ENCODE measurements at places on chromosomes 6 and 20. TPM values are rescaled to one million over a fixed set of nuclear protein-coding genes. Genes with fewer than 3 reads are reported as not detected.

GRCh38 chr6:125138083-125138482 is 15.5 kb upstream of the TPD52L1 start:
- H3K27ac ChIP-seq = no peak overlapping the region
- no peak for DNase-seq
- no peaks in the 10 kb centered on the region for H3K4me1 ChIP-seq
- no peaks in the 10 kb centered on the region for H3K36me3 ChIP-seq
- H3K4me3 ChIP-seq = no peak overlapping the region

DNA sequence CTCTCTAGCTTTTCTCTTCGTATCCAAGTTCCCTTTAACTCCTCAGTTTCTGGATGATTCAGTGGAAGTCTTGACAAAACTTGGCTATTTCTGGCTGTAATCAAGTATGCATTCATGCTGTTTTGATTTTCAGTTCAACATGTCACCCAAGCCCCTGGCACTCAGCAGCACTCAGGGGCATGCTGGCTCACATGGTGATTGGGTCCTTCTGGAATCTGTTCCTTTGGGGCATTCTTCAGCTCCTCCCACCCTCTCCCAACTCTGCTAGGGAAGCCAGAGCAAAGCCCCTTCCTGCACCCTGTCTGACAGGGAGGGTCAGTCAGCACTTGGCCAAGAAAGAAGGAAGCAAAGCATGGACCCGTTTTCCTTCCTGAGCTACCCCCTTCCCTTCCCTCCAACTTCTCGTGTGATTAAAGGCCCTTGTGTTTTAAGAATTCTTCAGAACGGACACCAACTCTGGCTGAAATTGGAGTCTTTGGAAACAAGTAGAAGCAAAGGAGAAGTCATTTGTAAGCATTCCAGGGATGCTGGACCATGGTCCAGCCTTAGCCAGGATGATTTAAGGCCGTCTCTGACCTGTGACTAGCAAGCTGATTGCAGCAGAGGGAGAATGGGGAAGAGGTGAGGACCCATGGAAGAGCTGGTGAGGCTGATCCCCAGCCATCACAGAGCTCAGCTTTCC is 7.1 kb downstream of the PLEKHG1 start:
- peak; percentile 65 for DNase-seq
- H3K27ac ChIP-seq = no peak overlapping the region

SYNDIG1 gene
- polyA plus RNA-seq = 8.2 TPM

GRCh38 chr6:36916126-36916525 is 30.4 kb downstream of the C6orf89 start:
- no peak overlapping the region for H3K27ac ChIP-seq
- H3K4me3 ChIP-seq = no peak overlapping the region
- H3K27me3 ChIP-seq = no peaks in the 10 kb centered on the region
- peaks cover 51% of the 10 kb centered on the region for H3K36me3 ChIP-seq
- no peak for DNase-seq
- no peaks in the 10 kb centered on the region for H3K4me1 ChIP-seq

ITPR3 gene
- 4.2 TPM for polyA plus RNA-seq

GRCh38 chr6:29597184-29597583 is 12.3 kb downstream of the OR2H2 start:
- no peaks in the 10 kb centered on the region for H3K4me1 ChIP-seq
- DNase-seq = no peak
- no peaks in the 10 kb centered on the region for H3K36me3 ChIP-seq
- H3K27me3 ChIP-seq = no peaks in the 10 kb centered on the region
- H3K4me3 ChIP-seq = no peak overlapping the region
- H3K27ac ChIP-seq = no peak overlapping the region

DNA sequence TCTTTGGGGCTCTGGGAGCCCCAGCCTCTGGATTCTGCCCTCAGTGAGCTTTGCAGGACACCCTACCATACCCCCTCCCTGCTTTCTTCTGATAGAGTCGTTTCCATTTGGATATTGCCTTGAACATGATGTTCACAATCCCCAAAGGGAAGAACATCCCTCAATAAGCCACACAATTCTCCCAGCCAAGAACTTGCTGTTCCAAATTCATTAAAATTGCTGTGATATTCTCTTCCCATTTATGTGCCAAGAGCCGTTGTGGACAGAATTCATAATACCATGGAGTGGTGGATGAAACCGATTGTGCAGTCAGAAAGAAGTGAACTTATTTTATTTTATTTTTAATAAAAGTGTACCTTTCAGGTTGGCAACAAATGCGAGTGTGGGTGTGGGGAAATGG is 95.8 kb downstream of the DHX35 start:
- H3K4me1 ChIP-seq = no peaks in the 10 kb centered on the region
- H3K27ac ChIP-seq = no peak overlapping the region
- H3K36me3 ChIP-seq = no peaks in the 10 kb centered on the region
- no peak overlapping the region for H3K4me3 ChIP-seq
- no peak for DNase-seq

DNA sequence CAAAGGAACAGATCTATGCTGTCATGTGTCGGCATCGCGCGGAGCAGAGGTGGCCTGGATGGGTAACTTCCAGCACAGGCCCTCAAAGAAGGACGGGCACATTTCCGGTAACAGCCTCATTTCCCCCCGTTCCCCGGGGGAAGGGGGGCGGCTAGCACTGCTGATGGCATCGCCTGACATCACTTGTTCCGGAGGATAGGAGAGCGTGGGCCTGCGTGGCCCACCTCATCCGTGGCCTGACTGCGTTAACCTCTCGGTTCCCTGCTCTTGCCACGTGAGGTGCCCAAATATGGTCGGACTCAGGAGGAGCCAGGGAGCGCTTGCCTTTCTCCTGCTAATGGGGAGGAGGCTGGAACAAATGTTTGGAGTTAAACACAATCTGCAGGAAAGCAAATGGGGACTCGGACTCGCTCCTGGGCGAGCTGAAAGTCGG is at the start of gene AKAP12:
AKAP12 (plus strand) TSS at position 365 of the 433 bp plus-strand sequence. CDS start 596 bp downstream, outside the sequence.
- peak; percentile 81 for DNase-seq
- H3K4me1 ChIP-seq = no peaks in the 10 kb centered on the region
- H3K36me3 ChIP-seq = no peaks in the 10 kb centered on the region
- H3K27ac ChIP-seq = peak within 1 kb of the TSS; percentile 85

NRN1 gene
- 6.4 TPM for polyA plus RNA-seq

- H3K4me3 ChIP-seq = no peak overlapping the region
- no peak overlapping the region for H3K27ac ChIP-seq
- no peak for DNase-seq
- no peaks in the 10 kb centered on the region for H3K27me3 ChIP-seq
- no peaks in the 10 kb centered on the region for H3K4me1 ChIP-seq
Observed at GRCh38 chr6:152309648-152310047, 327.5 kb downstream of the SYNE1 start.

DNA sequence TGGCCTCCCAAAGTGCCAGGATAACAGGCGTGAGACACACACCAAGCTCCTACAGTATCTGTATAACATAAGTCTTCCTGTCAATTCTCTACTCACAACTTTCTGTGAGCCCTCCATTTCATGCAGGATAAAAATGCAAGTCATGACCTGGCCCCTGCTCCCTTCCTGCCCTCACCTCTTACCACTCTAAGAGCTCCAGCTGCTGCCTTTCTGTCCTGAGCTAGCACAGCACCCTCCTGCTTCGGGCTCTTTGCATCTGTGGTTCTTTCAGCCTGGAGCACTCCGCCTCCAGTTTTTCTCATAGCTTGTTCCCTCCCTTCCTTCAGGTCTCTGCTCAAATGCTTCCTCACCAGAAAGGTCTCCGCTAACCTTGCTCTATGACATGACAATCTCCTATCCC is 23.7 kb upstream of the TRPC4AP start:
- no peak overlapping the region for H3K27ac ChIP-seq
- H3K27me3 ChIP-seq = no peaks in the 10 kb centered on the region
- no peak overlapping the region for H3K4me3 ChIP-seq
- DNase-seq = no peak
- H3K4me1 ChIP-seq = no peaks in the 10 kb centered on the region

DNA sequence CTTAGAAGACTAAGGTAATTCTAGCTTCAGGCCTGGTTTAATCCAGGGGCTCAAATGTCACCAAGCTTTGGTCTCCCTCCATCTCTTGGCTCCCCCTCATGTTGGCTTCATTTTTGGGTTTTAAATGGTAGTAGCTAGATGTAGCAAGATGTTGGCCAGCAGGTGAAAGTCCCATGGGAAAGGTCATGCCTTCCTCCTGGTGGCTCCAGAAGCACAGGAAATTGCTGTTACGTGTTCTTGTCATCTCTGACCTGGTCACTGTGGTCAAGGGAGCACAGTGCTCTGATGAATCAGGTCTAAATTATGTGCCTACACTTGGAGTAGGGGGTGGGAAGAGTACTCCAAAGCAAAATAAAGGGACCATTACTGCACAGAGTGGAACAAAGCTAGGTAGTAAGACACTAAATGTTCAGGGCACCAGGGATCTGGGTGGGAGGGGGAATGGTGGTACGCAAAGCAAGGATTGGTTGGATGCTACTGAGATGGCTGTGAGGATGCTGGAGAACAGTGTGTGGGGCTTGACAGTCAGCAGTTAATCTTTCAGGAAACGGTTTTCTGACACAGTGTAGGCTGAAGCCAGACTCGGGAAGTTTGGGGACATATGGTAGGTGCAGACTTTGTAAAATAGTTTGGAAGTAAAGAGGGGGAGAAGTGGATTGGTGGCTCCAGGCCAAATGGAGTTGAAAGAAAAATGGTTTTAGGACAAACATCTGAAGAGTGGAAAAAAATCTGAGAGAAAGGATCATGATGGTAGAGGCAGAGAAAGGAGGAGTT is 30.1 kb downstream of the CDS2 start:
- no peak for DNase-seq
- H3K36me3 ChIP-seq = no peaks in the 10 kb centered on the region
- H3K27me3 ChIP-seq = no peaks in the 10 kb centered on the region
- no peaks in the 10 kb centered on the region for H3K4me1 ChIP-seq
- H3K27ac ChIP-seq = no peak overlapping the region

PARD6B gene
- 9.2 TPM for polyA plus RNA-seq

- H3K4me3 ChIP-seq = peak overlapping the region; percentile 99
- H3K4me1 ChIP-seq = peaks cover 4% of the 10 kb centered on the region
- no peak for DNase-seq
- H3K27ac ChIP-seq = peak overlapping the region; percentile 97
- H3K27me3 ChIP-seq = no peaks in the 10 kb centered on the region
Observed at GRCh38 chr6:27837625-27838057, 74.6 kb downstream of the OR2B2 start.

TULP1 gene
- polyA plus RNA-seq = not detected

- no peak for DNase-seq
- no peak overlapping the region for H3K27ac ChIP-seq
- peaks cover 3% of the 10 kb centered on the region for H3K27me3 ChIP-seq
- no peaks in the 10 kb centered on the region for H3K4me1 ChIP-seq
- no peaks in the 10 kb centered on the region for H3K36me3 ChIP-seq
Observed at GRCh38 chr6:84434550-84434949, 207.1 kb upstream of the CEP162 start.

- no peaks in the 10 kb centered on the region for H3K27me3 ChIP-seq
- no peaks in the 10 kb centered on the region for H3K4me1 ChIP-seq
- H3K36me3 ChIP-seq = no peaks in the 10 kb centered on the region
- no peak overlapping the region for H3K4me3 ChIP-seq
Observed at GRCh38 chr20:16966276-16966880, 218.2 kb downstream of the OTOR start.

DNA sequence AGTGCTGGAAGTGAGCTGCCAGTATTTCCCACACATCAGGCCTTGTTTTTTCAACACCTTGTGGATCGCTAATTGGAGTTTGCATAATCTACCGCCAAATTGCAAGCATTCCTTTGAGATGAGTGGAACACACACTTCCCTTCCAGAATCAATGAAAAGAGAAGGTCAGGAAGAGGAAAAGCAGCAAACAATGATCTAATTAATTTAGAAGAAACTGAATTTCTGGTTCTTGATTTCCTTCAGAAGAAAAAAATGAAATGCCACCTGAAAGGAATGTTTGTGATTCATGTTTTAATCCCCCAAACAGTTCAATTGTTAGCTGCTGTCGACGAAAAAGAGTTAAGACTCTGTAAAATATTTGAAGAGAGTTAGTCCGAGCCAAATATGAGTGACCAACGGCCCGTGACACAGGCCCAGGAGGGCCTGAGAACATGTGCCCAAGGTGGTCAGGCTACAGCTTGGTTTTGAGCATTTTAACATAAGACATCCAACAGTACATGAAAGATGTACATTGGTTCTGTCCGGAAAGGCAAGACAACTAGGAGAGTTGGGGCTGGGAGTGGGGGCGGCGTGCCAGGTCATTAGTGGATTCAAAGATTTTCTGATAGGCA is 182.3 kb downstream of the MTFR2 start:
- H3K4me1 ChIP-seq = no peaks in the 10 kb centered on the region
- peak overlapping the region; percentile 87 for H3K27ac ChIP-seq
- no peaks in the 10 kb centered on the region for H3K36me3 ChIP-seq
- no peak for DNase-seq

NKX2-2 gene
- polyA plus RNA-seq = not detected

GRCh38 chr20:43960231-43960630 is 45.6 kb downstream of the TOX2 start:
- no peak for DNase-seq
- H3K36me3 ChIP-seq = no peaks in the 10 kb centered on the region
- H3K27me3 ChIP-seq = no peaks in the 10 kb centered on the region
- no peaks in the 10 kb centered on the region for H3K4me1 ChIP-seq
- H3K27ac ChIP-seq = no peak overlapping the region

DNA sequence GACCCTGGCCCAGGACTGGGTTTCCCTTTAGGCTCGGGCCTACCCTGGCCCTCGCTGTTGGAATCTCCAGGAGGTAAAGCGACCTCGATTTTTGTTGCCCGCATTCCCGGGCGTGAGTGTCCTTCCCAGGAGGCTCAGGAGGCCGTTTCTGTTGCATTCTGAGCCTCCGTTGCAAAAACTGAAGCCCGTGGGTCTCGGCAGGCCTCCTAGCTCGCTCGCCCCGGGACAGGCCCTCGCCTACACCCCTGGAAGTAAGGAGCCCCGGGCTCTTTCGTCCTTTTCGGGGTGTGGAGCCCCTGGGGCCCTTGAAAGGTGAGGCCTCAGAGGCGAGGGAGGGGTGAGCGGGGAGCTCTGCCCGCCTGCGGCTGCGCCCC is 2.3 kb downstream of the NR2E1 start:
- DNase-seq = no peak
- H3K27me3 ChIP-seq = peaks cover 84% of the 10 kb centered on the region
- H3K27ac ChIP-seq = no peak overlapping the region
- H3K36me3 ChIP-seq = no peaks in the 10 kb centered on the region

DNA sequence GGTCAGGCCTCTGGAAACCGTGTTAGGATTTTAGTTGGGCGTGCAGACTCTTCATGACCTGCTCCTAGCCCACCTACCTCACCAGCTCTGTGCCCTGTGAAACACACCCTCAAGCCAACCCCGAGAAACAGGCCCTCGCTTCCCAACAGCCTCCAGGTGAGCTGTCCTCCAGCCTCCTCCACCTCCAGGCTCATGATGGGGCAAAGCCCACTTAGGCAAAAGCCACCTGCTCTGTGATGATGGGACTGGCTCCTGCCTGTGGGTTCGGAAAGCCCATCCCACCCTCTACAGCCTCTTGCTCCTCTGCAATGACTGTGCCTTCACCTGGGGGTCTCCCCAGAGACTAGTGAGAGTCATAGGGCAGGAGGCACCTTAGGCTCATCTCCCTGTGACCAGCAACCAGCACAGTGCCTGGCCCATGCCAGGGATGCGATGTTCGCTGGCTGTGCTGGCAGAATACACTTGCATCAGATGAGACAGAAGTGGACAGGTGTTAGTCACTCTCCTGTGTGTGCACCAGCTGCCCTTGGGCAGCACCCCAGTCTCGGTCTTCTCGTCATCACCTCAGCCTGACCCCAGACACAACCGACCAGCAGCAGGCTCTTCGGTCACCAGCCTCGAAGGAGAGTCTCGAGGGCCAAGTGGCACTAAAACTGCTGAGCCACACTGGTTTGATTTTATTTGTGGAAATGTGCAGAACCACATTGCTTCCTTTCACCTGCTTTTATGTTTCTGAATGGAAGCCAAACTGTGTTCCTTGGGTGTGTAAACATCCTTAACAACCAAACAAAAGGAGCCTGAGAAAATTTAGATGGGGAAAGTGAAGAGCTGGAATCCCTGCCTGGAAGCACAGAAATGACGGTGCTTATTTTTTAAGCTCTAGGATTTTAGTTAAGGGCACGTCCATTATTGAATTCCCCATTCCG is 10.7 kb downstream of the PXDC1 start:
- peaks cover 8% of the 10 kb centered on the region for H3K36me3 ChIP-seq
- H3K4me3 ChIP-seq = no peak overlapping the region
- no peak for DNase-seq
- H3K4me1 ChIP-seq = peaks cover 14% of the 10 kb centered on the region
- H3K27ac ChIP-seq = no peak overlapping the region

Measured in kidney (tissue), 22 donors.